Hematopoietic multipotent progenitor cell treated with erythropoietin and hydrocortisone succinate and interleukin-3 and kit ligand, for 4 days (in vitro differentiated cells): ENCODE measurements at places on chromosomes 5 and 9.
A peak's percentile ranks its signal among the peaks of the same experiment; 100 is the strongest.

DNA sequence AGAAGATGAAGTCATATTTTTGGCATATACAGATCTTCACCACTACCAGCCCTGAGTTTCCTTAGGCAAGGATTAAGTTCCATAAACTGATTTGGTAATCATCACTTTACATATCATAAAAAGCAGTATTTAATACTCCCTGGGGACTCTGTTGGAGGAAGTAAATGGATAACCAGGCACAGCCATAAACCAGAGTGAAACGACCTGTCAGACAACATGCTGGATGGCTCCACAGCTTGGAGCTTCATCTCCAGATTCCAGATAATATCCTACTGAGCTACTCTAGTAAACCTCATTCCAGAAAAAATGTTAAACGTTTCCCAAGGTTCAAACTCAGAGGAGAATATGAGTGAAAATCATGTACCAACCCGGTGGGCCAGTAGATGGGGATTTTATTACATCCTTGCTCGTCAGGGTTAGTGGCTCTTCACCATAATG lies 109.2 kb downstream of the BASP1 start:
- DNase-seq, result no peak

DNA sequence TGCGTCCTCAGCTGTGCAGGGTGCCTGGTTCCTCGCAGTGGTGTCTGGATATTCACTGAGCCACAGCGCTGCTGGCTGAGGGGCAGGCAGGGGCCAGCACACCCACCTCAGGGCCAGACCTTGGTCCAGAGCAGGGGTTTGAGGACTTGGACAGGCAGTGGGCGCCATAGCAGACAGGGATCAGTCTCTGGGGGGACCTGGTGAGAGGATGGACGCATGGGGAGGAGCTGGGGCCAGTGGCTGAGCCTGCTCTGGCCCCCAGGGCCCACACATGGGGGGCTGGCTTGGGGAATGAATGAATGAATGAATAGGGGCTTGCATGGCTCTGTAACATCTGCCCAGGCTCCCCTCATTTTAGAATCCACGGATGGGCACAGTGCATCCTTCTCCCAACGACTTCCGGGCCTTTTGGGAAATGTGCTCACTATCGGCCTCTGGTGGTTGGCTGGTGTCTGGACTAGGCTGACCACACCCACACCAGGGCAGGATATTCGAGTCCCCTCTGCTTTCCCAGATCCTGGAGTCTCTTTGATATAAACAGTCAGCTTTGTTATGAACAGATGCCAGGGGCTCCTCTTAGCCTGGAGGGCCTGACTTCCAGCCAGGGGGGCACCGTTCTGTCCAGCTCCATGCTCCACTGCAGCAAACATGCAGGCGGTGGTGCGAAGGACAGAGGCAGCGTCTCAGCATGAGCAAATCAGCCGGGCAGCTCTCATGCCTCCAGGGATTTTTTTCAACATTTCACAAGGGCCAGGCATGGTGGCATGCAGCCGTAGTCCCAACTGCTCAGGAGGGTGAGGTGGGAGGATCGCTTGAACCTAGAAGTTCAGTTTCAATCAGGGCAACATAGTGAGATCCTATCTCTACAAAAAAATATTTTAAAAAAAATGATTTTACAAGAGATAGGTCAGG lies 62.6 kb downstream of the NEK6 start:
- DNase-seq, result peak; percentile 73

DNA sequence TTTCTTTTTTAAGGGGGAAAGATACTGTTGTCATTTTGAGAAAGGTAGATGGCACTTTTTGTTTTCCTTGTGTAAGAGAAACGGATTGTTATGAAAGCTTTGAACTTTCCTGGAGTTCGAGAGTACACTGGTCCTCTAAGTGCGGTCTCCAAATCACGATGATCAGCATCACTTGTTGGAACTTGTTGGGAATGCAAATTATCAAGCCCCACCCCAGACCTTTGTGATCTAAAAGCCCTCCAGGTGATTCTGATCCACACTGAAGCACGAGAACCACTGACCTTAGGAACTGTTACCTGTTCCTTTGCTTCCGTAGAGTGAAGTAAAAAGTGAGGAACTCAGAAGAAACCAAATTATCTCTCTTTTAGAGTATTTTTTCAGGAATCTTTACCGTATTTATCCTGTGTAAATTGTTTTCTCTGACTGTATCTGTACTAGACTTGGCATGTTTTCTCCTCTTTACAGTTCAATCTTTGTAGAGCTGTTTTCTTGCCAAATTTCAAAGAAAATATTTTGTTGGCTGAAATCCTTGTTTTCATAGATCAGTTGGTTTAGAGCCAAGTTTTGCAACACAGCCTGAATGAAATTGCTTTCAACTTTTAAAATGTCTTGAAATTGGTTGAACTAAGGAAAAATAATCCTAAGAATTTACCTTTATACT lies 4.0 kb downstream of the MAT2B start:
- DNase-seq, result no peak

- DNase-seq, result no peak
These were observed 248.2 kb downstream of the ACTL7B start for GRCh38 chr9:108607607-108608006.

- no peak for DNase-seq
These were observed 80.2 kb downstream of the TMEM174 start for GRCh38 chr5:73253047-73253660.

DNA sequence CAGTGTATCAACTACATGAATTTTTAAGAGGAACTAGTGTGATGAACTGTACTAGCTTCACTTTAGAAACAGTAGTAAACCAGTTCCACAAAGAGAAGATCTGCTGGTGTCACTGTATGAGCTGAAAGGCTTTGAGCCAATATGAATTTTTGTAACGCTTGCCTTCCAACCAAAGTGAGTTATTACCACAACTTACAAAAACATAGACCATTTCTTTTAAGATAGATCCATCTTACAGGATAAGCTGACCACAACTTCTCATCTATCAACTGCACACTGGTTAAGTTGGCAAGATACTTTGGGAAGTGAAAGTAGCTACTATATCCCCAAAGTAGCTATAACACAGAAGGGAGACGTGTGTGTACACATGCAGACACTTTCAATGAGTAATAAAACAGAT lies 849.6 kb upstream of the DMAC1 start:
- peak; percentile 86 for DNase-seq

- no peak for DNase-seq
These were observed 15.9 kb downstream of the SPDL1 start for GRCh38 chr5:169599451-169599850.

DNA sequence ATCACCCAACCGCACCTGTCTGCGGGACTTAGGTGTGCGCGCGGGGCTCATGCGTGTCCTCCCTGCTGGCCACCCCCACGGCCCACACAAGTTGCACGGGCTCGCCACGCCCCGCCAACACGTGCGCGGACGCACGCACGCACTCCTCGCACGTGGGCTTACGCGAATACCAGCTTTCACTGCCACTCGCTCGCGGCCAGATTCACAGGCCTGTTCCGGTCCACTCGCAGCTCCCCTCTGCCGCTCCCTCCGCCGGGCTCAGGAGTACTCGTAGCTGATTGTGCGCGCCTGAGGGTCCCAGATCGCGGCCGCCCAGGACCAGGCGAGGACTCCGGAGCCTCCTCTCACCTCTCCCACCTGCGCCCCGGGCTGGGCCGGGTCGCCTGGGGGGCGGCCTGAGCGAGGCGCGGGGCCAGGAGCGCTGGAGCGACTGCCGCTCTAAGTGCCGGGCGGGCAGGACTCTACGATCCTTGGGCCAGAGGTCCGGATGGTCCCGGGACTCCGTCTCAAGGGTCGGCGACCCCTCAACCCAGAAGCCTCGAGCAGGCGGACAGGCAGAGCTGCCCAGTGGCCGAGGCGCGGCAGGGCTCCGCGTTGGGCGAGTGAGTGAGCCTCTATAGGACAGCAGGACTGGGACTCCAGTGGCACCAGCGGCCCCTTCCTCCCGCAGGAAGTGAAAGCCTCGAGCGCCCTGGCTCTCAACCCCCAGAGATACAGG lies 3.4 kb downstream of the PCDHGC5 start:
- DNase-seq, result no peak

DNA sequence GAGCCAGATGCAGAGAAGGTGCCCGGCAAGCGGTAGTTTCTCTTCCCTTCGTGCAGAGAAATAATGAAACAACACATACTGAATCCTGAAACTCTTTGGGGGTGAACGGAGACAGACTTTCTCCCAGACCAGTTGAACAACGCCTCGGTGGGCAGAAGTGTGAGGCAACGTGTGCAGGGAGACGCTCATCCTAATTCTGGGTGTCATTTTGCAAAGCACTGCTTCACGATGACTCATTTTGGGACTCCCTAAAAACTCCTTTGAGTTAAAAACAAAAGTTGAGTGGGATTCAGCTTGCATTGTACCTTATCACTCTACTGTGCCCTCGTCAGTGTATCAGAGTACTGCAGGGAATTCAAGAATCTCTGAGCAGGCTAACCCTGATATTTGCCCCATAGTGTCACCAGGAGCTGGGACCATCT lies 3.5 kb upstream of the NEK6 start:
- DNase-seq, result no peak

DNA sequence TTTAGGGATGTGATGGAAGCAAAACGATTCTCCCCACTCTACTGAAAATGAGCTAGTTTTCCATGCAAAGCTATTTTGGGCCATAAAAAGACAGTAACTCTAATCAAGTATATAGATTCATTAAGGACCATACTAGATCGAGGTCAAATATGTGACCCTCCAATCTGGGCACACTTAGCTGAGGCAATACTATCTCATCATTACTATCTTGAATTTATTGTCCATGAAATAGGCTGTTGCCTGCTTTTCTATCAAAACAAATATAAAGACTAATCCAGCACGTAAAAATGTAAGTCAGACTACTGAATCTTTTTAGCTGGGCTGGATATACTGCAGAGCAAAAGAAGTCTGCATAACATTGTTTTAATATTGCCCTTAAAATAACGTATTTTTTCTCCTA lies 943.1 kb downstream of the NR2F1-AS1 start:
- DNase-seq, result no peak

DNA sequence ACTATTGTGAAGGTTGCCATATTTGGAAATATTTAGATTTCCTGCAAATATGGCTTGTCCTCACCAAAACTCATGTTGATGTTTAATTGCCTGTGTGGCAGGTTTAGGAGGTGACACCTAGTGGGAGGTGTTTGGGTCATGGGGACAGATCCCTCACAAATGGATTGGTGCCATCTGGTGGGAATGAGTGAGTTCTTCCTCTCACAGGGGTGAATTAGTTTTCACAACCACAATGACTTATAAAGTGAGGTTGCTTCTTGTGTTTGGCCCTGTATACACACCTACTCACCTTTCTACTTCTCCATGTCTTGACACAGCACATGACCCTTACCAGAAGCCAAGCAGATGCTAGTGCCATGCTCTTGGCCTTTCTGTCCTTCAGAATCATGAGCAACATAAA lies 41.1 kb downstream of the ISOC1 start:
- peak; percentile 56 for DNase-seq

GRCh38 chr5:132225165-132226032 lies 2.3 kb downstream of the P4HA2 start:
- DNase-seq, result peak; percentile 62

DNA sequence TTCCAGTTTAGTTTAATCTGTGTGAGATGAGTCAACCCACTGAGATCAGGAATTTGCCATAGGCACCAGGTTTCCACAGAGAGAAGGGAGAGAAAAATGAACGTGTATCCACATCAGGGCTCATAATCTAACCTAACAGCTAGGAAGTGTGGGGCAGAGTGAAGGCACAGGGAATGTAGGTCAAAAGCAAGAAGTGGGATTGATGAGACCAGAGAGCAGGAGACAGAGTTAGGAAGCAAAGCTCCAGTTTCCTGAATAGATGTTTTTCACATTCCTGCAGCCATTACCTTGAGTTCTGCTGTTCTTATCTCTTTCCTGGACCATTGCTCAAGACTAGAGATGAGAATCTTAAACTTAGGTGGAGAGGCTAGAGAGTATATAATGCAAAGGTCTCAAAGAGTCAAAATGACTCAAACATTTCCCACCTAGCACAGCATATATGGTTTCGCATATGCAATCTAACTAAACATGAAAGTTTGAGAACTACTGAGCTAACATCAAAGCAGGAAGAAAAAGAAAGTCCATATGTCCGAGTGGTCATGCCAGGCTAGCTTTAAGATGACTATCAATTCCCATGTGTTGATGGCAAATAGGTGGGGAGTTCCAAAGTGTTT lies 41.1 kb upstream of the GNAQ start:
- no peak for DNase-seq

DNA sequence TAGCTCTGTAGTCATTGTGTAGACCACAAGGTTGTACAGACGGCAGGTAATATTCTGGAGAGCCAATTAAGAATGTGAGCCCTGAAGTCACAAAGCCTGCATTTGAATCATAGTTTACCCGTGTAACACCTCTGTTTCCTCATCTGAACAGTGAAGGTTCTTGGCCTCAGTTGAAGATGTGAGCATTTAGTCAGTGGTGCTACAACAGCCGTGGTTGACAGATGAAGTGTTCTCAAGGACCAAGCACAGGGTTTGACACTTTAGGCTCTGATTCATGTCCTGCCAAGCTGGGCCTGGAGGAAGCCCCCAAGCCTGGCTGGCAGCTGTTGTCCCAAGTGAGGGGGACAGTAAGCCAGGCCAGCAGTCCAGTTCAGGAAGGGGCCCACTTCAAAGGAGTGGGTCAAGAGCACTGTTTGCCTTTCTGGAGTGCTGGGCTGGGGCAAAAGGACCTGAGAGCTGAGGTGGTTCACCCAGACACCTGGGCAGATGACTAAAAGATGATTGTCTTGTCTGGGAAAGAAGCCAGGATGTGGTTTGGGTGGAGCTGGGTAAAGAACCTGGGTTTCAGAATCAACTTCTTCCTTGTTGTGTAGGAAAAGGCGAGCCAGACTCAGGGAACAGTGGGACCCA lies 20.7 kb downstream of the FAXDC2 start:
- DNase-seq, result no peak

DNA sequence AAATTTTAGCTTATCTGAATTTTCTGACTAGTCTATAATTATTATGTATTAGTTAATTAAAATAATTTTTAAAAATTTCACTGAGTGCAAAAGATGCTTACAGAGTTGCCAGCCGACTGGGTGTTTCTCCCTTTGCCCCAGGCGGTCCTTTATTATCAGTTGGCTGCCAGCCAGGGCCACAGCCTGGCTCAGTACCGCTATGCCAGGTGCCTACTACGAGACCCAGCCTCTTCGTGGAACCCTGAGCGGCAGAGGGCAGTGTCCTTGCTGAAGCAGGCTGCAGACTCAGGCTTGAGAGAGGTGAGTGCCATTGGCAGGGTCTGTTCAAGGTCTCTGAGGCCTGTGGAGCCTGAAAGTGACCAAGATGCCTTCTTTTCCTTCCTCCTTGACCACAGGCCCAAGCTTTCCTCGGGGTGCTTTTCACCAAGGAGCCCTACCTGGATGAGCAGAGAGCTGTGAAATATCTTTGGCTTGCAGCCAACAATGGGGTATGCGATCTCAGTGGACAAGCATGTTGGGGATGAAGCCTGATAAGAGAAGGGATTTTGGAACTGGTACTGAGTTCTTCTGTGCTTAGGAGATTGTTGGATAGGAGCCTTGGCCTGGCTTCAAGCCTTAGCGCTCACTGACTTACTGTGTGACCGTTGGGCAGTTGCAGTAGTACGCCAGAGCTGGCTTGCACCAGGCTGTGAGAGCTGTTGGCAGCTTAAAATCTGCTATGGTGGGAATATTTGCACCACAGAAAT lies 10.6 kb downstream of the DELE1 start:
- peak; percentile 52 for DNase-seq

GRCh38 chr5:151682240-151682639 lies 4.5 kb downstream of the SPARC start:
- DNase-seq, result no peak

GRCh38 chr5:91145333-91145620 lies 237.8 kb downstream of the ARRDC3 start:
- no peak for DNase-seq

- no peak for DNase-seq
These were observed 739.7 kb upstream of the RIOK2 start for GRCh38 chr5:97922776-97923175.

GRCh38 chr9:121285835-121286687 lies 18.1 kb downstream of the GSN start:
- DNase-seq, result peak; percentile 80

- DNase-seq, result no peak
These were observed 230 bp downstream of the SLC44A1 start for GRCh38 chr9:105244734-105245028.
